ENCODE measurements at places on chromosomes 3 and 15. TPM values are rescaled to one million over a fixed set of nuclear protein-coding genes. Genes with fewer than 3 reads are reported as not detected.

The SLC35G2 gene
- total RNA-seq = 13.6 TPM

The EIF4G1 gene
- 155 TPM for total RNA-seq

The SNAPC5 gene
- 28.8 TPM for total RNA-seq

The SLC2A2 gene
- total RNA-seq = not detected

The CD86 gene
- total RNA-seq = 4.0 TPM

The MOBP gene
- not detected for total RNA-seq

The CGGBP1 gene
- total RNA-seq = 138 TPM

The TAGLN3 gene
- 78.5 TPM for total RNA-seq

The MST1R gene
- 1.8 TPM for total RNA-seq

The CRYGS gene
- total RNA-seq = 2,965 TPM

The NANOGP8 gene
- total RNA-seq = not detected

The LRTM1 gene
- 22.9 TPM for total RNA-seq

The ARHGAP11A gene
- total RNA-seq = 15.8 TPM

The PRR20G gene
- total RNA-seq = not detected

The GOLGA6L1 gene
- not detected for total RNA-seq

The SPINK8 gene
- total RNA-seq = not detected

The IFT122 gene
- 52.5 TPM for total RNA-seq

The RFTN1 gene
- total RNA-seq = 44.2 TPM

The P2RY12 gene
- total RNA-seq = 3.0 TPM

The TEX55 gene
- total RNA-seq = not detected

The ROBO2 gene
- total RNA-seq = 132 TPM

The POPDC2 gene
- total RNA-seq = 2.4 TPM

The CMTM8 gene
- 3.4 TPM for total RNA-seq

The PGBD4 gene
- total RNA-seq = 2.1 TPM

The STRIT1 gene
- total RNA-seq = not detected

The OSBPL10 gene
- 42.4 TPM for total RNA-seq

The SLC28A1 gene
- total RNA-seq = 0.16 TPM

The ZBTB47 gene
- total RNA-seq = 22.9 TPM

The HDDC3 gene
- total RNA-seq = 13.9 TPM

The TMEM45A gene
- total RNA-seq = 16.9 TPM

The MAGI1 gene
- total RNA-seq = 110 TPM

The SLCO2A1 gene
- 1.3 TPM for total RNA-seq

The CACNA2D2 gene
- total RNA-seq = 17.4 TPM

The GP5 gene
- total RNA-seq = 1.1 TPM

The BCL2A1 gene
- total RNA-seq = 1.5 TPM

The FGD5 gene
- 17.3 TPM for total RNA-seq

The CCR4 gene
- 0.22 TPM for total RNA-seq

The RTP1 gene
- not detected for total RNA-seq

The ZIC1 gene
- 19.4 TPM for total RNA-seq

The AADACL2 gene
- 1.3 TPM for total RNA-seq

The ZPLD1 gene
- total RNA-seq = 1.9 TPM

The CHCHD4 gene
- total RNA-seq = 11.0 TPM

The THAP10 gene
- total RNA-seq = 5.7 TPM

The GOLGA6B gene
- not detected for total RNA-seq

The TMEM158 gene
- total RNA-seq = 4.3 TPM

The ANKRD34C gene
- total RNA-seq = 0.22 TPM
